ENCODE measurements at places on chromosomes 3 and 15.

DNA sequence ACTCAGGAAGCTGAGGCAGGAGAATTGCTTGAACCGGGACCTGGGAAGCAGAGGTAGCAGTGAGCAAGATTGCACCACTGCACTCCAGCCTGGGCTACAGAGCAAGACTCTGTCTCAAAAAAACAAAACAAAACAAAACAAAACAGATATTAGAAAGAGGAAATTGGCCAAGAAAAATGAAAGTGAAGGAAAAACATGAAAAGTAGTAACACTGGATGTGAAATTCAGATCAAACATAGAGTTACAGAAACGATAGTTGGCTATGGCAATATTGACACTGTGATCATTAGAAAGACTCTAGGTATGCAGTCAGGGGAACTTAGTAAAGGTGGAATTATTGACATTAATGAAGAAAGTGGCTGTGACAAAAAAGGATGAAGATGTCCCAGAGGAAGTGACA is 13.2 kb upstream of the TIPARP start:
- DNase-seq = no peak

DNA sequence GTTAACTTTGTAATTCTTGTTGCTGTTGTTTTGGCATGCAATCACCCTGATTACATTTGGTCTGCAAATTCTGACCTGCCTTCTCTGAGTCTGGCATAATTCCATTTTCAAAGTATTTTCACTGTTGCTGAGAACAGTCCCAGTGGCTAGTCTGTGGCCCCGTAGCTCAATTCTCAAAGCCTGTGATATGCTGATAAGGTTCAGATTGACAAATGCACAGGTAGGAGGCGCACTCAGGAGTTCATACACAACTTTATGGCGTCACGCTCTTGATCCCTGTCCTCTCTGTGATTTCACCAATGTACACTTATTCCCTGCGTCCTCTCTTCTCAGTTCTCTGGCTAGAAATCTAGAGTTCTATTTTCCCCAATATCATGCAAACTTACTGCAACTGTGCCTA is 376.6 kb upstream of the SLCO3A1 start:
- DNase-seq = no peak

GRCh38 chr3:39531066-39531465 is 63.6 kb downstream of the MOBP start:
- no peak for DNase-seq

DNA sequence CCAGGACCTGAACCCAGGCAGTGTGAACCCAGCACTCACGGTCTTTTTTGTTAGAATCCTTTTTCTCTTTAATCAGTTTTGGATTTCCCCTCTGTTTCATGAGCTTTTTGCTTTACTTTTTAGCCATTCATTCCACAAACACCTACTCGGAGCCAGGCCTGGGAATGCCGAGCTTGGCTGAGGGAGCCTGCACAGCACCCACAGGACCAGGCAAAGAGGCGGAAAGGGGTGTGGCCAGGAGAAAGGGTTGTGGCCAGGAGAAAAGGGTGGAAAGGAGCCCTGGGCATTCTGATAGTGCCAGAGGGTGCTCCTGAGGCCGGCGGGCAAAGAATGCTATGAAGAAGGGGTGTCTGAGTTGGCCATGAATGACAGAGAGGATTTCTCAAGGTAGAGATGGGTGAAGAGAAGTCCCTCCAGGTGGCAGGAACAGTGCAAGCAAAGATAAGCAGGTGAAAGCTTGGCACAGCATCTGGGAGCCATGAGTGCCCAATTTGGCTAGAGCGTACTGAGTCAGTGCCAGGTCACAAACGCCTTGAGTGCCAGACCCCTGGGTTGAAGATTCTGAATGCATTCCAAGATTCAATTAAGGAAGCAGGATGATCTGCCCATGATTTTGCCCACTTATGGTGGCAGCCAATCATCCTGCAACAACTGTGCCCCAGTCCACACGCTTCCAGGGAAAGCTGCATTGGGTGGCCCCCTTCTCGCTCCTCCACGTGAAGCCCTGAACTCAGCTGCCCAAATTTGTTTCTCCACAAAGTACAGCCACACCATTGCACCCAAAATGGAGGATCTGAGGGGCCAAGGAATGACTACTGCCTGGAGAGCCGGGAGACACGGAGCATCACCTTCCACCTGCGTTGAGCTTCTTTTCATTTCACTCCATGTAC is 157.2 kb downstream of the XXYLT1 start:
- DNase-seq = no peak

DNA sequence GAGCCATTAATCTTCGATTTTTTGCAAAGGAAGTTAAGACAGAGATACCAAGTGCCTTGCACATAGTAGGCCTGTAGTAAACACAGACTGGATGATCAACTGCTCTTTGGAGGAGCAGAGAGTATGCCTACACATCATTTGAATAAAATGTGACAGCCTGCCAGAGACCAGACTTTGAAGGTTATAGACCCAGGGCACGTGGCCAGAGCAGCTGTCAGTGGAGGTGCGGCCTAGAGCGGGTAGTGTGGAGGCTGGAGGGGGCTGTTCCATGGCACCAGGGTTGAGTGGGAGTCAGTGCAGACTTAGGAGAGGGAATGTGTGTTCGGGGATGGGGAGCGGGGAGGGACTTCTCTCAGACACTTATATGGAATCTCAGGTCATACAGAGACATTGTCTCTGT is 80.8 kb downstream of the SMAD3 start:
- no peak for DNase-seq

DNA sequence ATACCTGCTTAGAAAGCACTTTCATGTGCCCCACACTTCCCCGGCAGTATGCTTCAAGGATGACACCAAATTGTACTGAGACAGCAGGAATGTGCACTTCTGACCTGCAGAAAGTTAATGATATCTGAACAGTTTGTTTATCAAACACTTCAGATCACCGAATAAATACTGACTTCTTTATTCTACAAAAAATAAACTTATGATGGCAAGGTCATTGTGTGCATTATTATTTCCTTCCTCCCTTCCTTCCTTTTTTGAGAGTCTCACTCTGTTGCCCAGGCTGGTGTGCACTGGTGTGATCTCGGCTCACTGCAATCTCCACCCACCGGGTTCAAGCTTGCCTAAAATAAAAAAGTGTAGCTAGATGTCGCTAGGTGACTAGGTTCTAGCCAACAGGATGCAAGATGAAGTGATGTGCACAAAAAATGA is 80.3 kb downstream of the FAIM start:
- DNase-seq = no peak

- no peak for DNase-seq
Observed at GRCh38 chr3:188962253-188963247, 209.2 kb upstream of the TPRG1 start.

GRCh38 chr3:134605556-134605955 is 45.3 kb downstream of the KY start:
- DNase-seq = no peak

- no peak for DNase-seq
Observed at GRCh38 chr3:15206662-15207576, 873 bp downstream of the CAPN7 start.

DNA sequence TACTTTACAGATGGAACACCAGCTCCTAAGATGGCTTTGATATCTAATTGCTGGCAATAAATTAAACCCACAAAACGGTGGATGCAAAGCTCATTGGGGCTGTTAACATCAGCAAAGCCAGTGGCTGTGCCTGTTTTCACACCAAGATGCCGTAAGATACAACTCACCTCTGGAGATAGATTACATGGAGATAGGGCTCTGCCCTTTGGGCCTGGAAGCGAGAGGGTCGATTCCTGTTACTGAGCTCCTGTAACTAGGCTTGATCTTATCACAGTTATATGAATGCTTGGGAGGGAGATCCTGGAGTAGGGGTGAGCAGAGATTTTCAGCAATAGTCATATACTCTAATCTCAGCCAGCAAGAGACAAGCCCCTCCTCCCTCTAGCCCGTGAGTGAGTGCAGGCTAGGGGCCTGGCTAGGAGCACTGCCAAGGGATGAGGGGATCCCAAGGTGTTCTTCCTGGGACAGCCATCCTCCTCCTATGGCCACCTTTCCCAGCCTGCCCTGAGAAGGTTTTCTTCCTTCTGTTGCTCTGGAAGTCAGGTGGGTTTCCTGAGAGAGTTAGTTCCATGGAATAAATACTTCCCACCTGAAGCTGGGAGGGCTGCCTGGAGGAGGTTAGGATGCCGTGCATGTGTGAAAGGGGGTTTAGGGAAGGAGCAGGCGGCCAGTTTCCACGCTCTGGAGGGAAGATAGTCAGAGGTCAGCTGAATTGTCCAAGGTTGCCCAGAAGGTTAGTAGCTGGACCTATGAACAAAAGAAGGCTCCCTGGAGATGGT is 18.1 kb upstream of the DOCK3 start:
- no peak for DNase-seq
